Pons (tissue), 1 donor: ENCODE measurements at places on chromosomes 11 and 22.

DNA sequence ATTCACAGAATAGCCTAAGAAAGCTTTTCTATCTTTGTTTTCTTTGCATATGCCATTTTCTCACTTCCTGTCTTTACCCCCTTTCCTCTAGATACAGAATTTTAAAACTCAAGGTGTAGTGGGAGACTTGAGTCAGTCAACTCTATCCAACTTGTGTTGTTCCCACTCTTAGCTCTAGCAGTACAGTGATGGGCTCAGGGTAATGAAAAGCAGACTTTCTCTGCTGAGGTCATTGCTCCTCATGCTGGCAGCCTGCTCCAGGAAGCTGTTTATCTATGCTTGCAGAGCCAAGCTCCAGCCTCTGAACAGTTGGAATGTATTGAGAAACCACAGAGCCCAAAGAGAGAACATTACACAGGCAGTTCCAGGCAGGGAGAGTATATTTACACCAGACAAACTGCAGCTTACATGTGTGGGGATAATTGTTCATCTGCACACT is 68.1 kb downstream of the CSTPP1 start:
- DNase-seq, result peak; percentile 94

DNA sequence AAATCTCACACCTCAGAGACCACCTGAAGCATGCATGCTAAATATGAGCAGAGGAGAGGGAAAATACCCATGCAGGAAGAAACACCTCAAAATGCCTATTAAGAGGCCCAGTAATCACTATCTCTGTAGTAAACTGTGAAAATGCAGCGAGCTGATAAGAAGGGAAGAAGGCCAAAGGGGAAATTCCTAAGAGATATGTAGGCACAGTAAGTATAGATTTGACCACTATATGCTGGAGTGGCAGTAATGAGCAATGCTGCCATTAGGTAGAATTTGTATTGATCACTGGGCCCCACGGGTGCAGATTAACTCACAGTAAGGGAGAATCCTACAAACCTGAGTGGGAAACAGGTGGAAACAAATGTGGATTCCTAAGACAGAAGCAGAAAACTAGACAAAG is 1813.1 kb upstream of the RAG2 start:
- DNase-seq, result no peak

- no peak for DNase-seq
Observed at GRCh38 chr11:71456831-71457230, 3.8 kb downstream of the NADSYN1 start.

- no peak for DNase-seq
Observed at GRCh38 chr11:89175796-89176195, 1.9 kb upstream of the TYR start.

DNA sequence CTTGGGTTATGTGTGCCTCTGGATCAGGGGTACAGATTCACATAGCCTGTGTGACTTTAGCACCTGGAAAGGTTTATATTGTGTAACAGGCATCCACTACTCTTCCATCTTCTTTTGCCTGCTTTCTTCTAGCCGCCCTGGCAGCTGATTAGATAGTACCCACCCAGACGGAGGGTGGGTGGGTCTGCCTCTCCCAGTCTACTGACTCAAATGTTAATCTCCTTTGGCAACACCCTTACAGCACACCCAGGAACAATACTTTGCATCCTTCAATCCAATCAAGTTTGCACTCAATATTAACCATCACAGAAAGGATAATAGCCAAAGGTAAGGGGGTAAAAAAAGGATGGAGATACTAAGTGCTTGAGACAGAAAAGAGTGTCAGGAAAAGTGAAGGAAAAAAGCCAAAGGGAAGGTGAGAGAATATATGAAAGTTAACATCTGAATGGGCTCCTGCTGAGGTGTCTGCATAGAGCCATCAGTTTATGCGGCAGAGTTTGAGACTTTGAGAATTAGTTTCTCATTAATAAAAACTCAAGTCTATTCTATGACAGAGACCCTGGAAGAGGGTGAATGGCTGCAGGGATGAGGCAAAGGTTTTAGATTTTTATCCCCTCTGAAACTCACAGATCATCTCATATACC is 2.6 kb upstream of the OR51B6 start:
- no peak for DNase-seq

- no peak for DNase-seq
Observed at GRCh38 chr11:2927851-2928604, 1.2 kb downstream of the PHLDA2 start.

- DNase-seq, result no peak
Observed at GRCh38 chr11:28463826-28464225, 355.6 kb downstream of the METTL15 start.

DNA sequence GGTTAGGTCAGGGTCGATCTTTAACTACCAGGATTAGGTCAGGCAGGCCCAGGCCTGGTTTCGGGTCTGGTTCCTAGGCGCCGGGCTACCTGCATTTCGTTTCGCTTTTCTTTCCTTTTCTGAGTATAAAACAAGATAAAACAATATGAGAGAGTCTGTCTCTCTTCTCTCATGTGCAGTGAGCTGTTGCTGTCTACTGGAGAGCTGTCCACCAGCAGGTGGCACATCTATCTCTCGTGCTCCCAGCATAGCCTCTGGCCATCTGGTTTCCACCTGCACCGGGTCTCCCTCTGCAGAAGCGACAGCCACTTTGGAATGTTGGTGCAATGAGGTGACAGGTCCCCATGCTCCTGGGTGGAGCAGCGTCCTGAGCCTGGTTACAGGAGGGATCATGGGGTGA is 27.6 kb downstream of the RIBC2 start:
- peak; percentile 25 for DNase-seq

GRCh38 chr11:108775324-108775723 is 110.5 kb downstream of the DDX10 start:
- no peak for DNase-seq

DNA sequence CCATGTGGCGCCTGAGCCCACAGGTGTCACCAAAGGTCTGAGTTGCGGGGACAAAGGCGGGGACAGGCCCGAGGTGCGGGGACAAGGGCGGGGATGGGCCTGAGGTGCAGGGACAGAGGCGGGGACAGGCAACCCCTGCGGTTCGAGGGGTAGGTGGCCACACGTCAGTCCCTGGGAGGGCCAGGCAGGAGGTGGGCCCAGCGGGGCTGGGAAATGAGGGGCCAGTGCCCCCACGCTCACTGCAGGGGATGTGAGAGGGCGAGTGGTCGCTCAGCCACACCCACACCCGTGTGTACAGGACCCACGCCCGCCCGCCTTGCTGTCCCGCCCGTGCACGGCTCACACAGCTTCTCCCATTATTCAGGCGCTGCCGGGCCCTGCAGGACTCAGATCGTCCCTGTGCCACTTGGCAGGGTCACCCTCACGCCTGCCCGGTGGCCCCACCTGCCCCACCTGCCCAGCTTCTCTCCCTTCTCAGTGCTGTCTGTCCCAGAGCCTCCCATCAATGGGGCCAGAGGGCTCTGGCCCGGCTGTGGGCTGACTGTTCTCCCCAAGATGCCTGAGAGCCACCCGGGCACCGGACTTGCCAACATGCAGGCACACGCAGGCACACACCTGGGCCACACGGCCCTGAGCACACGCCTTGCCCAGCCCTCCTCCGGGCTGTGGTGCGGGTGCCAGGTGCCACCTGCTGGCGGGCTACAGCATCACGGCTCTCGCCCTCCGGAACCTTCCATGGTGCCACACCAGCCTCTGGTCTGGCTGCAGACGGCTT is 14.2 kb upstream of the MUC6 start:
- DNase-seq, result peak; percentile 17

DNA sequence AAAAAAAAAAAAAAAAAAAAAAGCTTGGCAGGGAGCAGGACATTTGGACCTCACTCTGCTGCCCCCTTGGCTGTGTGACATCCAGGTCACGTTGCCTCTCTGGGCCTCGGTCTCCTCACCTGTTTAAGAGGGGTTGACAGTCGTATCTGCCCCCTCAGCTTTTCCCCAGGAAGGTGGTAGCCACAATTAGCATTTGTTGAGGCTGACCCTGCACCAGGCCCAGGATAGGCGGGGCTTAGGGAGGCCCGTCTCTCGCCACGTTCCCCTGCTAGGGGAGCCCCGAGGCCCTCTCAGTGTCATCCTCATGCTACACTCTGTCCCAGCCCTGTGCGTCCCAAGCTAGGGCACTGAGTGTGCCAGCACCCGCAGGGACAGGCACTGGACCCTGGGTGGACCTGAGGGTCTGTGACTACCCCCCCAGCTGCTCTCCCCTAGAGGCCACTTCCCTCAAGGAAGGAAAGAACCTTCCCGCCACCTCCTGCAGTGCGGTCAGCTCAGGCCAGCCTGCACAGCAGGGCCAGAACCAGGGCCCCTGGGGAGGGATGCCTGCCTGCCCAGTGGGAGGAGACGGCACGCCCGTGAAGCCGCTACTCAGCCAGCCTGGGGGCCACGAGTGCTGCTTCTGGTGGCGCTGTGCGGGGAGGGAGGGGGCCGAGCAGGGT is 38.5 kb upstream of the PPARA start:
- DNase-seq, result no peak

DNA sequence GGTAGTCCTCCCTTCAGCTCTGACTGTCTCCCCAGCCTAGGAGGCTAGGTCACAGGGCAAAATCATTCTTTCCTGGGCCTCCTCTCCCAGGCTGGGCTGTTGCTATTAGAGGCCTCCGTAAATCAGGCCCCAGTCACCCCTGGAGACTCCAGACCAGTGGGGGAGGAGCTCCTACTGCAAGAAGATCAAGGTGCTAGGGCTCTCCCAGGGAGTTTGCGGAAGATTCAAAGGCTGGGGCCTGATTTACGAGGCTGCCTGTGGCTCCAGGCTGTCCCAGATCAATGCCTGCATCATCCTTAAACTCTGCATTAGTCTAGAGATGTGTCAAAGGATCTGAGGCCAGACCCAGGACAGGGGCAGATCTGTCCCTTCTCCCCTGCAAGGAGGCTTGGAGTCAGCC is 346.2 kb downstream of the TENM4 start:
- no peak for DNase-seq

- peak; percentile 71 for DNase-seq
Observed at GRCh38 chr11:126702987-126703386, 297.6 kb downstream of the KIRREL3 start.

GRCh38 chr22:37627121-37627520 is 12.3 kb upstream of the SH3BP1 start:
- no peak for DNase-seq

GRCh38 chr11:88213406-88213805 is 38.2 kb upstream of the RAB38 start:
- no peak for DNase-seq

- no peak for DNase-seq
Observed at GRCh38 chr11:18455686-18456372, at the start of gene LDHAL6A. LDHAL6A (plus strand) TSS chr11:18455856; CDS start chr11:18456681, 825 bp downstream.

GRCh38 chr11:36090356-36091109 is 146.7 kb downstream of the LDLRAD3 start:
- no peak for DNase-seq

- no peak for DNase-seq
Observed at GRCh38 chr11:4543561-4543960, 1.4 kb upstream of the OR52M1 start.

- no peak for DNase-seq
Observed at GRCh38 chr11:117888139-117888566, 11.7 kb upstream of the FXYD6 start.

DNA sequence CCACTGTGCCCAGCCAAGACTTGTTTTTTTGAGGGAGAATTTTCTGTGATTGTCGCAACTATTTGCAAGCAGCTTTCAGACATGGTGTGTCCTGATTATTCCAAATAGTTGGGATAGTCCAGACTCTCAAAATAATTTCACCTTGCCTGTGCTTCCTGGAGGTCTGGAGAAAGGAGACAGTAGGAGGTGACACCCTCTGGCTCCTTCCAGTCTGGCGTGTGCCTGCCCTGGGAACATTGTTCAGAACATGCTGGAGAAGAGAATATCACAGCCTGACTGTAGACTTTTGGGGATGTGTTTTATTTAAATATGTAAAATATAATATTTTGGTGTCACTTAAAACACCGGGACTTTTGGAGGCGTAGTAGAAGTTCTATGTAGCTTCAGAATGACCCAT is 14.9 kb downstream of the ZNRF3 start:
- DNase-seq, result no peak

- DNase-seq, result no peak
Observed at GRCh38 chr11:118883368-118884071, at the start of gene CXCR5. CXCR5 (plus strand) TSS chr11:118883892; CDS start chr11:118883942, 50 bp downstream.

DNA sequence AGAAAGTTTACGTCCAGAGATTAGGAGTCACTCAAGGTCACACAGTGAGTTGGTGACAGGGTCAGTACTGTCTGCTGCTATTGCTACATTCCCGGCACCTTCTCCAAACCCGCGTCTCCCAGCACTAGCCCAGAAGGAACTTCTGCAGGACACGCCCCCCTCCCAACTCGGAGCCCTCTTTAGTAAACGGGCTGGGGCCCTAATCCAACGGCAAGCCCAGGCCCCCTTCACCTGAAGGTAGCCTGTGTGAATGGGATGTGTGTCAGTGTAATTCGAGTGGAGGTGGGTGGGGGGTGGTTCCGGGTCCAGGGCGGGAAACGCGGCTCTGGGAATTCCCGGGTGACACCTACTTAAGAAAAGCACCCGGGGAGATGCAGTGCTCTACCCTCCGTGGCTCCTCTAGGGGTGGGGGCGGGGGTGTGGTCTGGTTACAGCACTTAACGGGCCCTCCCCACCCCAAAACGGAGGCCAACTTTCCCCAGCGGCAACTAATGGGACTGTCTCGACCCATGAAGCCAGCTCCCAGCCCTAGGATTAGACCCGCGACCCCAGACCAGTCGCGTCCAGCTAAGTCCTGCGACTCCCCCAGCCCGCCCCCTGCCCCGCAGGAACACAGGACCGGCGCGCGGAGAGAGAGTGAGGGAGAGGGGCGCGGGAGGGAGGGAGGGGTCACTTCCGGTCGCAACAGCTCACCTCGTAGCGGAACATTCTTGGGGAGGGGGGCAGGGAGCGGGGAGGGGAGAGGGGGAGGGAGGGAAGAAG is 468 bp downstream of the PATL1 start:
- DNase-seq, result peak; percentile 30

- no peak for DNase-seq
Observed at GRCh38 chr11:66983275-66983924, 8.3 kb downstream of the C11orf86 start.

GRCh38 chr22:30947816-30948454 is 20.6 kb downstream of the MORC2 start:
- peak; percentile 89 for DNase-seq

- peak; percentile 15 for DNase-seq
Observed at GRCh38 chr22:30457981-30458380, 13.8 kb downstream of the SEC14L3 start.

DNA sequence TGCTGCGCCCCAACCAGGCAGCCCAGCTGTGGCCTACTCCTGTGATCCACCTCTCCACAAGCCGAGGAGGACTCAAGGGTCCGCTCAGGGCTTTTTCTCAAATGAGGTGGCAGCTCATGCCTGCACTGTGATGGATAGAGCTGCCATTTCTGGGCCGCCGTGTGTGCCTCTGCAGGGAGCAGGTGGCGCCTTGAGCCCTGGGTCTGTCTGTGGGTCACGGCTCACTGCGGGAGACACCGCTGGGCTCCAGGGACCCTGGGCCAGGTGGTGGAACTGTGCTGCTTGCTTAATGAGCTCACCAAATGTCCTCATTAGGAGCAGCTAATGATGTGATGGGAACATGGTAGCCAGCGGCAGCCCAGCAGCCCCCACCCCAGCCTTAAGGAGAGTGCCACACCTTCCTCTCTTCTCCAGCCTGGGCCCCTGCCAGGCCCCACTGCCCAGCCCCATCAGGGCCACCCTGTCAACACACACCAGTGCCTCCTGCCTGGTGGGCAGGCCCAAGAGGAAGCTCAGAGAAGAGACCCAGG is 50.8 kb downstream of the DHCR7 start:
- no peak for DNase-seq
